ENCODE measurements at places on chromosomes 11 and 22.
A peak's percentile ranks its signal among the peaks of the same experiment; 100 is the strongest.

DNA sequence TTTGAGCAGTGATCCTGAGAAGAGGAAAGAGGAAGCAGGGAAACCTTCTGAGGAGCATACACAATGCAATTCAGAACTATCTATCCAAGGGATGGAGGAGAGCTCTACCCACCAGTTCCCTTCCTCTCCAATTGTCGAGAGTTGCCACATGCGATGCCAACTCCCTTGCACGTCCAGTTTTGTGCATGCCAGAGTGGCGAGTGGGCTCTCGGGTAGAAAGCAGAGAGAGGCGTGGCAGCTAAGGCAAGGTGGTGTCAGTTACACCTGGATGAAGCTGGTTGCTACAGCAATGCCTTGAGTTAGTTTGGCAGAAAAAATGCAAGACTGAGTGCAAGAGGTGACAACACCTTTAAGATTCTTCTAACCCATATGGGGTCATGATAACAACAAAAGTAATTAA, 420.4 kb upstream of the CCDC90B start:
- no peak for DNase-seq

GRCh38 chr22:22721681-22722354, 77.4 kb downstream of the GGTLC2 start:
- DNase-seq = peak; percentile 64

DNA sequence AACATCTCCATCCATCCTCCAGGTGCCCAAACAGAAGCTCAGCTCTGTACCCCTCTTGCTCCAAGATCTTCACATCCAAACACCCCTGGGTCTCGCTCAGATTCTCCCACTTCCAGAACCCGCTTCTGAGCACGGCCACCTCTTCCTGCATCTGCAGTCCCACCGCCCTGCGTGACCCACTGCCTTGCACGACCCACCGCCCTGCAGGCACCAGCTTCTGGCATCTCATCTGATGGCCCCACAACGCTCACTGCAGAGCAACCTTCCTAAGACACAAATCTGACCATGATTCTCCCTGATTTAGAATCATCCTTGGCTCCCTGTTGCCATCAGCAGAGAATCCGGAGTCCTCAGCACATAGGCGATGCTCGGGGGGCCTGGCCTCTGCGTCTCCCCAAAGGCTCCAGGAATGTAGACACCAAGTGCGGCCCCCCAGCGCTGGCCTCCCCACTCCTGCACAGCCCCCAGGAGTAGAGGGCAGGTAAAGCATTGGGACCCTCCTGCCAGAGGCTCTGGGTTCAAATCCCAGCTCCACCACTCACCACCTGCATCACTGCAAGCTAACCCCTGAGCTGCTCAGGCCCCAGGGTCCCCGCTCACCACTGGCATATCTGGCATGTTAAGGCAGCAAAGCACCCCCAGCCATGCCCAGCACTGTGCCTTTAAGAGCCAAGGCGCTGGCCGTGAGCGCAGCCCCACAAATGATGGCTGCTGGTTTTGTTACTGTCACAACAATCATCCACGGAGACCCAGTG, 459.3 kb downstream of the BRD1 start:
- no peak for DNase-seq

- DNase-seq = no peak
These were observed 702.9 kb downstream of the DLG2 start for GRCh38 chr11:84924154-84924692.

DNA sequence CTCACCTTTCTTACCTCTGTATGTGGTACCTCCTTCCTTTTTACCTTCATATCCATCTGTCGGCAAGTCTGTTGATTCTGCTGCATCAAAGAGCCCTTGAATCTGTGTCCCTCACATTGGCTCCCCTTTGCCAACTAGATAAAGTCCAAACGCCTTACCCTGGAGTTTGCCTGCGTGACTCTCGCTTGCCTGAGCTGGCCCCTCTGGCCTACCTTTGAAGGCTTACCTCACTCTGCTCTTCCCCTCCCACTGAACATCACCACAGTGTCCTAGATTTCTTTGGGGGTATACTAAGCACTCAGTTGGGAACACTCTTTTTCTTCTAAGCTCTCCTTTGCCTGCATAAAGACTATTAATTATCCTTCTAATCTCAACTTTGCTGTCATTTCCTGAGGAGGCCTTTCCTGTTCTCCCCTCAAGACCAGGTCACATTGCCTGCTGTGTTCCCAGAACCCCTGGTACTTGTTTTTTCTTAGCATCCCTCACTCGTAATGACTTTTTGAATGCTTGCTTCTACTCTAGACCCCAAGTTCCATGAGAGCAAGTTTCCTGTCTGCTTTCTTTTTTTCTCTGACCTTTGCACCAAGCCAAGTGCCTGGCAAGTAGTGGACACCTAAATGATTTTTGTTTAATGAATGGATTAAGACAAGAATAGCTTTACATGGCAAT, 67.8 kb upstream of the ADORA2A start:
- no peak for DNase-seq

DNA sequence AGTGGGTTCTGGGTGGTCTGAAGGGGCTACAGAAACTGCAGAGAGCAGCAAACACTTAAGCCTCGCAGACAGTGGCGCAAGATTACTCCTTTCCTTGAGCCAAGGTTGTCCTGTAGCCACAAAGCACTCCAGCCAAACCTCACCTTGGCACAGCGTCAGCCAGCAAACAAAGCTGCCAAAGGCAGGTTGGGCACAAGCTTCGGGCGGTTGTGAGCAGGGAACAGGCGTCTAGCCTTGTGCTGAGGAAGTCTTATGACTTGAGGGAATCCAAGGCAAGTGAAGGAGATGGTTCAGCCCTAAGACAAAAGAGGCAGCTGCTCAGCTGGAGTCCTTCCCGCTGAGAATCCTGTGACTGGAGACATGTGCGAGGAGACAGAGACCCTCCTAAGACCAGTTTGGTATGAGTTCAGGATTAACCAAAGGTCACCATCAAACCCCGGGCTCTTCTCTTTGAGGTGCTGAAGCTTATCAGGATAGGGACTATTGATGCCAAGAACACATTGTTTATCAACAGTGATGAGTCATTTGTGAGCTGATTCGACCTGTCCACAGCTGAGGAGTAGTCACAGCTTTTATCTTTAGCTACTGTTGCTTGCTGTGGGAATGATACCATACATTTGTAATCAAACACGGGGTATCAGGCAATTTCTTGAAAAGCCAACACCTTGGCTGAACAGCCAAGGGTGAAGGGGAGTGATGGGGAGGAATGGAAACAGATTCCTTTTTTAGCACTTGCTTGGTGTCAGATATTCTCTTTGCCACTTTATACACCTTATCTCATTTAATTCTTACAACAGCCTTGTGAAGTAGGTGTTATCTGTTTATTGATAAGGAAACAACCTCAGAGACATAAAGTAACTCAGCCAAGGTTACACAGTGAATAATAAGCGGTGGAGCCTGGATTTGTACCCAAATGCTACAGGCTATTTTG, 4.6 kb downstream of the ADM start:
- peak; percentile 75 for DNase-seq

GRCh38 chr11:121330614-121331435, 38.3 kb downstream of the SC5D start:
- DNase-seq = no peak

GRCh38 chr11:64224151-64224890, 1.7 kb downstream of the TRPT1 start:
- no peak for DNase-seq

- DNase-seq = no peak
These were observed 42.7 kb downstream of the SCN3B start for GRCh38 chr11:123611698-123612097.

- DNase-seq = no peak
These were observed 31.6 kb downstream of the OR10A6 start for GRCh38 chr11:7899418-7899817.

DNA sequence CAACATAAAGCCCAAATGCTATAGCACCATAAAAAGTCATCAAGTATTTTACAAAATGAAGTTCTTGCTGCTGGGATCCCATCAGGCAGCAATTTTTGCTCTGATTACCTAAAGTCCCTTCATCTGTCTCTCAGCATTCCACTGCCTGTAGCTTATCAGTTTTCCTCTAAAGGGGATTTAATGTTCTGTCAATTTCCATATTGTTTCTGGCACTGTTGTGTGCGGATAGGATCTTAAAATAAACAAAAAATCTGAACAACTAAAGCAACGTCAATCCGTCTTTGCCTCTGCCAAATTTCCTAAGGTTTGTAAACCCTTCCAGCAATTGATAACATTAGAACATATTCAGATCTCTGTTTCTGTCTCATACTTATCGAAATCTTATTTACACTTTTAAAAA, 1126.3 kb upstream of the RAG2 start:
- no peak for DNase-seq

GRCh38 chr11:123381149-123381548, 48.9 kb upstream of the GRAMD1B start:
- DNase-seq = no peak

GRCh38 chr11:117570701-117571100, 226.3 kb downstream of the DSCAML1 start:
- no peak for DNase-seq

DNA sequence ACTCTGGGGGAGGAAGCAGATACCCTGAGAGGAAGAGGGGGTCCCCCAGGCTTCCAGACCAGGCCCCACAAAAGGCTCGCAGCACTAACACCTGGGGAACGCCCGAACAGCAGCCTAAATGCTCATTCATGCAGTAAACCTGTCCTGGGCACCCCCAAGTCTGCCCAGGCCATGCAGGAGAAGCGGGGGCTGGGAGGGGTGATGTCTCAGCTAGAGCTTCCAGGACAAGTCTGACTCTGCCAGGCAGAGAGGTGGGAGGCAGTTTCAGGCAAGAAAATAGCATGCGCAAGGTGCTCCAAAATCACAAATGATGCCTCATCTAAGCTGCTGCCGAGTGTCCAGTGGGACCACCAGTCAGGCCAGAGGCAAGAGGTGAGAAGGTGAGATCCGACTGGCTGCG, 14.6 kb downstream of the CABP7 start:
- DNase-seq = no peak

DNA sequence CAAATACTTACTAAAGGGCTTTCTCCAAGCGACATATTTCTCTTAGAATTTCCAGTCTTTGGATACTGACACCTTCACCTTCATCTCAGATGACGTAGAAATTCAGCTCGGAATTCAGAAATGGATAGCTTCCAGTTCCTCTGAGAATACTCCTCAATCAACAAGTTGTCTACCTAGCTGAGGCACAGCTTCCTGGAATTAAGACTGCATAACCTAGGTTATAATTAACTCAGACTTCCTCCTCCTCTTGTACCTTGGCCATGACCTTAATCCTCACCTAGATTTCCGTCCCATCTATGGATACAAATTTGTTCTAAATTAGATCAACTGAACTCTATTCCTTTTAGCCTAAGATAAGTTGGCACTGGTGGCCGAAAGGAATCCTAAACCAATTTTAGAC, 17.4 kb downstream of the ATP5MG start:
- DNase-seq = no peak

DNA sequence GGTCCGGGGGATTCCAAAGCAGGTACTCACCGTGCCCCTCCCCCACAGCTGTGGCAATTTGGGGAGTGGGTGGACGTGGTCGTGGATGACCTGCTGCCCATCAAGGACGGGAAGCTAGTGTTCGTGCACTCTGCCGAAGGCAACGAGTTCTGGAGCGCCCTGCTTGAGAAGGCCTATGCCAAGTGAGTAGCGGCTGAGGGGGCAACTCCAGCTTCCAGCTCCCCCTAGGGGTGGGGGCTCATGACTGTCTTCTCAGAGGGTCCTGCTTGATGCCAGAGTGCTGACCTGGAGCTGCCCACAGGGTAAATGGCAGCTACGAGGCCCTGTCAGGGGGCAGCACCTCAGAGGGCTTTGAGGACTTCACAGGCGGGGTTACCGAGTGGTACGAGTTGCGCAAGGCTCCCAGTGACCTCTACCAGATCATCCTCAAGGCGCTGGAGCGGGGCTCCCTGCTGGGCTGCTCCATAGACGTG, 4.2 kb downstream of the CAPN1 start:
- no peak for DNase-seq

GRCh38 chr11:112884012-112884767, 77.0 kb upstream of the NCAM1 start:
- DNase-seq = no peak

DNA sequence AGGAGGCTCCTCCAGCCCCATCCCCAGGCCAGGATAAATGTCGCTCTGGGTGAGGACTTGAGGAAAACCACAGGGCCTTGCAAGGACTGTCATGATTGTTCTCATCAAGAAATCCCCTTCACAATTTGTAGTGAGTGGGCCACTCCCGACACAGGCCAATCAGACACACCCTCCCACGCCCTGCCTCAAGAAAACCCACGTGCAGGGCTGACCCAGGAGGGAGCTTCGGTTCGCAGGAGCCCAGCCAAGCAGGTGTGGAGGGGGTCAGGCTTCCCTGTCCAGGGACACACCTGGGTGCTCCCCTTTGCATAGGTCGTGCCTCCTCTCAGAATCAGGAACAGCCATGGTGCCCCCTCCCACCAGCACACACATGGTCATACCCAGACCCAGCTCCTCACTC, 43.2 kb downstream of the SHANK2 start:
- DNase-seq = no peak

DNA sequence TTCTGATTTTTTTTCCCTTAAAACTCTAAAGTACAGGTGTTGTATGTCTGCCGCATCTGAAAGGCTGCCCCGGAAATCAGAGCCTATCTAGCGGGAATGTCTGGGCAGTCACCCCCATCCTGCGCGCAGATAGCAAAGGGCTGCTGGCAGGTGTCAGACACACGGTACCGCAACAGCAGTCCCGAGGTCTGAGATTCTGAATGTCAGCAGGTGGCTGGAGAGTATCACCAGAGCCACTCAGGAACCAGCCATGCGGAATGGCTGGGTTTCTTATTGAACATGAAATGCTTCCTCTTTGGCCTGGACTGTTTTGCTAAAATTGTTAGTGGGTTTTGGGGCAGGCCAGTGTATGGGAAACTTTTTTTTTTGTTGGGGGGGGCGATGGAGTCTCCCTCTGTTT, 53.3 kb downstream of the CERK start:
- DNase-seq = no peak

DNA sequence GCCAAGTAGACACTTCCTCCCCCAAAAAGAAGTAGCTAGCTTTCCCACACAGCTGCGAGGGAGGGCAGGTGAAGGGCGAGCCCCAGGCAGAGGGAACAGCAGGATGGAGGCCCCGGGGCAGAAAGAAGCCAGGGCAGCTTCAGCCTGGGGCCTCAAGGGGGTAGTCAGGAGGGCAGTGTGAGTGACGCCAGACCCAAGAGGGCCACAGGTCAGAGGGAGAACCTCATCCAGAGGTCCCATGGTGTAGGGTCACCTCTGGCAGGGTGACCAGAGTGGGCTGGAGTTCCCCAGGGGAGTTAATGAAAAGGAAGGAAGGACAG, 9.2 kb downstream of the PRR5 start:
- no peak for DNase-seq

- peak; percentile 72 for DNase-seq
These were observed 7.3 kb downstream of the NEAT1 start for GRCh38 chr11:65429724-65430405.

GRCh38 chr11:36360826-36361415, 64.8 kb downstream of the PRR5L start:
- DNase-seq = no peak

DNA sequence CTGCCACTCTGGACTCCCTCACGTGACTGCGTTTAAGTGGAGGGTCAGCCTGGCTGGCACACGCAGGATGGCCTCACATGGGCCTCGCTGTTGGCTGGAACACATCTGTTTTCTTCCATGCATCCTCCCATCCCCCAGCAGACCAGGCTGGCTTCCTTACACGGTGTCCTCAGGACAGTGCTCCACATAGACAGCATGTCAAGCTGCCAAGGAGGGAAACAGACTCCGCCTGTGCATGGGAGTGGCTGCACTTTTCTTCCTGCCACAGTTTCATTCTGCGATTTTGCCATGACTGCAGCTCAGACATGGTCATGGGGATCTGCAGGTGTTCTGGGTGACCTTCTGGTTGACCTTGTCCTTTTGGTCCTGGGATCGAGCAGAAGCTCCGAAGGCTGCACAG, 344.2 kb downstream of the SHANK2 start:
- no peak for DNase-seq

GRCh38 chr11:72869831-72870230, 55.6 kb downstream of the ATG16L2 start:
- no peak for DNase-seq
